ENCODE measurements at places on chromosomes 2 and 18.
A peak's percentile ranks its signal among the peaks of the same experiment; 100 is the strongest.

DNA sequence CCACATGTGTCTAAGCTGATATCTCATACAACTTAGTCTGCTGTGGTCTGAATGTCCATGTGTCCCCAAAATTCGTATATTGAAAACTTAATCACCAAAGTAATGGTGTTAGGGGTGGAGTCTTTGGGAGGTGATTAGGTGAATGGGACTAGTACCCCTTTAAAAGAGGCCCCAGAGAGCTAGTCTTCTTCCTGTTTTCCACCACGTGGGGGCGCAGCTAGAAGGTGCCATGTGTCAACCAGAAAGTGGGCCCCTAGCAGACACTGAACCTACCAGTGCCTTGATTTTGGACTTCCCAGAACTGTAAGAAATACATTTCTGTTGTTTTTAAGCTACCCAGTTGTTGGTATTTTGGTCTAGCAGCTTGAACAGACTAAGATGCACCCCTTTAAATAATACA, 86.6 kb downstream of the ASB1 start:
- H3K4me1 ChIP-seq: peaks cover 5% of the 10 kb centered on the region
- H3K27ac ChIP-seq: no peak overlapping the region
- H3K27me3 ChIP-seq: no peaks in the 10 kb centered on the region

DNA sequence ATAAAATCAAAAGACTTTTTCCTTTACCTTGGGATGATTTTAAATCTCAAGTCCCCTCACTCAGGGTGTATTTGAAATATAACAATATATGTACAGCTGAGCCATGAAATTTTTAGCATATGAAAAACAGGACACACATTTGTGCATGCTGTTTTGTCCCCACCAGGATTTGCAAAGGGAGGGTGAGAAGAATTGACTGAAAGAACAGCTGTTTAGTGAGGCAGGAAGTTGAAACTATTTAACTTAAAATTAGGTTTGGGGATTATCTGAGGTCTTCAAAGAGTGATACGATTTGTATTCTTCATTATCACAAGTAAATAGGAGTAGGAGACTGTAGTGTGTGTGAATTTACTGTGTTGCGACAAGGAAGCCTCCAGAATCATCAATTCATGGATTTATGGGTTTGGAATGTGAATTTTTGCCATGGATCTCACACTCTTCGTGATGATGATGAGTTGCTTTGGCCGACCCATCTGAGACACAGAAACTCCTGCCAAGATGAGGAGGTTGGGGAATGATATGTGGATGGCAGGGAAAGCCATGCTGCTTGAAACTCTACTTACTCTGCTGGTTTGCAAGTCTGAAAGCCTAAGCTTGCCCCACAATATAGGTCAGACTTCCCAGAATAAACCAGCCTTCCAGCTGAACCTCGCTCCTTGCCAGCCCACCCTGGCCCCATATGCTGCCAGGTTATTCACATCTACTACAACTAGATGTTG, 31.0 kb upstream of the SPATS2L start:
- no peak overlapping the region for H3K4me3 ChIP-seq
- no peaks in the 10 kb centered on the region for H3K36me3 ChIP-seq
- no peak overlapping the region for H3K27ac ChIP-seq
- no peaks in the 10 kb centered on the region for H3K4me1 ChIP-seq
- no peaks in the 10 kb centered on the region for H3K27me3 ChIP-seq

DNA sequence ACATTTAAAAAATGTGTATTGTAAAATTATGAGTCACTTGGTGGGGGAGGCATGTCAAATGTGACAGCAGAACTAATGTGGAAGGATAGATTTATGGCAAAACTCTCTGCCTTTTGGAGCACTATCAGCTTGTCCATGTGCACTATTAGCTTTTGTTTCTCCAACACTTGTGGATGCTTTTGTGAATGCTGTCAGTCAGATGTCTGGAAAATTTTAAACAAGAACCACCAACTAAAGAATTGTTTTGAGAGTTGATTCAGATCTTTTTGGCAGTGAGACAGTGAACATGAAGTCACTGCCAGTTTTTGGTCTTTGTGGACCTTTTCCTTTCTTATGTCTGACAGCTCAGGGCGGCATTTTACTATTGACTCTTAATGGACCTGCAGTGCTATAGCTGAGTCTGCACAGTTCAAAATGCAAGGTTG, 72.4 kb downstream of the KIAA1328 start:
- no peak overlapping the region for H3K27ac ChIP-seq
- DNase-seq: no peak
- H3K27me3 ChIP-seq: no peaks in the 10 kb centered on the region
- no peaks in the 10 kb centered on the region for H3K36me3 ChIP-seq
- H3K4me3 ChIP-seq: no peak overlapping the region
- H3K4me1 ChIP-seq: no peaks in the 10 kb centered on the region

GRCh38 chr2:151520976-151521375, 111.3 kb downstream of the RIF1 start:
- no peak overlapping the region for H3K27ac ChIP-seq
- no peaks in the 10 kb centered on the region for H3K4me1 ChIP-seq
- no peak for DNase-seq
- H3K4me3 ChIP-seq: no peak overlapping the region
- H3K27me3 ChIP-seq: no peaks in the 10 kb centered on the region

DNA sequence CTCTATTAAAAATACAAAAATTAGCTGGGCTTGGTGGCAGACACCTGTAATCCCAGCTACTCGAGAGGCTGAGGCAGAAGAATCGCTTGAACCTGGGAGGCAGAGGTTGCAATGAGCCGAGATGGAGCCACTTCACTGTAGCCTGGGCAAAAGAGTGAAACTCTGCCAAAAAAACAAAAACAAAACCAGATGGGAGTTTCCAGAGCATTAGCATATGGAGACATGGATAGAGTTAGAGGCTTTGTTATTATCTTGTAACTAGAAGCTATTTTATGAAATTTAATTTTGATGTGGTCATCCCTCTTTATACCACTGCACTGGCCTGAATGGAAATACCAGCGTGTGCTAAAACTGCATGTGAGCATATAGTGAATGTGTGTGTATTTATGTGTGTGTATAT, 58.9 kb downstream of the TRAPPC8 start:
- no peaks in the 10 kb centered on the region for H3K27me3 ChIP-seq
- H3K36me3 ChIP-seq: peaks cover 12% of the 10 kb centered on the region
- H3K4me3 ChIP-seq: no peak overlapping the region
- H3K27ac ChIP-seq: no peak overlapping the region
- H3K4me1 ChIP-seq: no peaks in the 10 kb centered on the region
- no peak for DNase-seq

DNA sequence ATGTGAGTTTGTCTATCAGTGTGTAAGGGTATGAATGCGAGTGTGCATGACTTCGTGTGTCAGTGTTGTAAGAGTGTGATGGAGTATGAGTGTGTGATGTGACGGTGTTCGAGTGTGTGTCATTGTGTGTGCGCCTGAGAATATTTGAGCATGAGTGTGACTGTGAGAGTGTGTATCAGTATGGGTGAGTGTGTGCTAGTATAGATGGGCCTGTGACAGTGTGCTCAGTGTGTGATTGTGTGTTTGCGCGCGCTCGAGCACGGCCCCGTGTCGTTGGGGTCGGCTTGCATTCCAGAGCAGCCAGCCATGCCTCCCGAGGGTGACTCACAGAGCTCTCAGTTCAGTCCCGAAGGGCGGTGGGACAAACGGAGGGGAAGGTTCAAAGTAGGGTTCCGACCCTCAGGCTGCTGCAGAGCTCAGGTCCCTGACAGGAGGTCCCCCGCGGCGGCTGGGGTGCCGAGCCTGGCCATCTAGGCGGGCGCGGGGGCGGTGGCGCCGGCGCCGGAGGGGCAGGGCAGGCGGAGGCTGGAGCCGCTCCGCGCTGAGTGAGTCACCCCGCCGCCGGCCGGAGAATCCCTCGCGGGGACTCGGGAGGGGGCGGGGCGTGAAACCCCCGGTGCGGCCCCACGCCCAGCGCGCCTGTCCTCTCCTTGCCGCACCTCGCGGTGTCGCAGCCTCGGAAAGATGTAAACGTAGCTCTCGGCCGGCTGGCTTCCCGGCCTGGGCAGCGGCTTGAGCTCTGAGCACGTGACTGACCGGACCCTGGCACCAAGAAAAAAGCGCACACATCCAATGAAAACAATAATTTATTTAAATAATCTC, 3.8 kb downstream of the DLX2 start:
- no peaks in the 10 kb centered on the region for H3K36me3 ChIP-seq
- peak overlapping the region; percentile 55 for H3K4me3 ChIP-seq
- H3K27ac ChIP-seq: peak overlapping the region; percentile 47
- H3K4me1 ChIP-seq: peaks cover 62% of the 10 kb centered on the region
- DNase-seq: peak; percentile 65

- peaks cover 77% of the 10 kb centered on the region for H3K27me3 ChIP-seq
- H3K4me1 ChIP-seq: peaks cover 26% of the 10 kb centered on the region
- H3K36me3 ChIP-seq: no peaks in the 10 kb centered on the region
- H3K27ac ChIP-seq: no peak within 1 kb of the TSS
- peak; percentile 37 for DNase-seq
These were observed at the start of gene OSR1 for GRCh38 chr2:19358242-19359020. OSR1 (minus strand) TSS chr2:19358623; CDS start chr2:19353805, 4,818 bp downstream.

- DNase-seq: no peak
- H3K27me3 ChIP-seq: no peaks in the 10 kb centered on the region
- no peaks in the 10 kb centered on the region for H3K36me3 ChIP-seq
- no peak overlapping the region for H3K4me3 ChIP-seq
- no peaks in the 10 kb centered on the region for H3K4me1 ChIP-seq
These were observed 79.8 kb upstream of the RNF152 start for GRCh38 chr18:61972389-61973264.

DNA sequence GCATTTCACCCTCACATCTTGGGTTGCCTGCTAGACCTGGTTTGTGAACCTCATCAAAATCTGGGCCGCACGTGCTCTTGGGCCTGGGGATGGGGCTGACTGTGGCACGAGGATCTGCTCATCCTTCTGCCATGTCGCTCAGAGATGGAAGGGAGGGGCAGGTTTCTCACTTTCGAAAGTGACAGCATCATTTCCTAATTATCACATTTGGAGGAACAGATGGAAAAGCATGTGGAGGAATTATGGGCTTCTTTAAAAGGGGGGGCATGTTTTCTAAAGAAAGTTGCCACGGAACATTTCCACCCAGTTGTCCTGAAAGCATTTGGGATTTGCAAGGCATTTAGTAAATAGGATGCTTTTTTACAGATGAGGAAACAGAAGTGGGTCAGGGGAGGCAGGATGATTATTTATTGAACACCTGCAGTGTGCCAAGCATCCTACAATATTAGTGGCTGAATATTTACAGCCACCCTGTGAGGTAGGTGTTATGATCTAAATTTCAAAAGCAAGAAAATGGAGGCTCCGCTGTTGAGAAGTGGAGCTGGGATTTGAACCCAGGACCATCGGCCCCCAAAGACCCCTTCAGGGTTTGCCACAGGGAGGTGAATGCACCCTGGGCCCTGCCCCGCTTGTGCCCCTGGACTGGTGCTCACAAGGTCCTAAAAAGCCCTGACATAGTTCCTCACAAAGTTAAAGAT, 104.2 kb upstream of the MYCN start:
- H3K27me3 ChIP-seq: no peaks in the 10 kb centered on the region
- H3K4me3 ChIP-seq: no peak overlapping the region
- DNase-seq: no peak
- H3K27ac ChIP-seq: no peak overlapping the region
- H3K4me1 ChIP-seq: no peaks in the 10 kb centered on the region
- H3K36me3 ChIP-seq: no peaks in the 10 kb centered on the region

GRCh38 chr2:170587922-170588321, 127.2 kb upstream of the SP5 start:
- no peaks in the 10 kb centered on the region for H3K36me3 ChIP-seq
- no peaks in the 10 kb centered on the region for H3K4me1 ChIP-seq
- H3K27me3 ChIP-seq: no peaks in the 10 kb centered on the region
- H3K4me3 ChIP-seq: no peak overlapping the region
- no peak overlapping the region for H3K27ac ChIP-seq

GRCh38 chr18:6639305-6639704, 90.2 kb upstream of the ARHGAP28 start:
- no peak overlapping the region for H3K27ac ChIP-seq
- no peak overlapping the region for H3K4me3 ChIP-seq
- DNase-seq: no peak
- no peaks in the 10 kb centered on the region for H3K36me3 ChIP-seq
- no peaks in the 10 kb centered on the region for H3K4me1 ChIP-seq
- H3K27me3 ChIP-seq: no peaks in the 10 kb centered on the region

GRCh38 chr2:121479882-121480522, 50.7 kb upstream of the RNU4ATAC start:
- DNase-seq: peak; percentile 65
- no peak overlapping the region for H3K4me3 ChIP-seq
- H3K4me1 ChIP-seq: peaks cover 59% of the 10 kb centered on the region
- H3K36me3 ChIP-seq: no peaks in the 10 kb centered on the region

GRCh38 chr2:222352981-222353380, 54.2 kb upstream of the PAX3 start:
- no peaks in the 10 kb centered on the region for H3K36me3 ChIP-seq
- no peaks in the 10 kb centered on the region for H3K4me1 ChIP-seq
- H3K27me3 ChIP-seq: no peaks in the 10 kb centered on the region
- H3K4me3 ChIP-seq: no peak overlapping the region

GRCh38 chr2:129796225-129796624, 183.2 kb upstream of the RAB6C start:
- no peak for DNase-seq
- no peaks in the 10 kb centered on the region for H3K36me3 ChIP-seq
- H3K27ac ChIP-seq: no peak overlapping the region
- no peaks in the 10 kb centered on the region for H3K4me1 ChIP-seq
- H3K27me3 ChIP-seq: no peaks in the 10 kb centered on the region

GRCh38 chr2:104290566-104290891, 563.4 kb upstream of the POU3F3 start:
- no peak overlapping the region for H3K27ac ChIP-seq
- H3K4me3 ChIP-seq: no peak overlapping the region
- H3K4me1 ChIP-seq: no peaks in the 10 kb centered on the region
- no peak for DNase-seq

DNA sequence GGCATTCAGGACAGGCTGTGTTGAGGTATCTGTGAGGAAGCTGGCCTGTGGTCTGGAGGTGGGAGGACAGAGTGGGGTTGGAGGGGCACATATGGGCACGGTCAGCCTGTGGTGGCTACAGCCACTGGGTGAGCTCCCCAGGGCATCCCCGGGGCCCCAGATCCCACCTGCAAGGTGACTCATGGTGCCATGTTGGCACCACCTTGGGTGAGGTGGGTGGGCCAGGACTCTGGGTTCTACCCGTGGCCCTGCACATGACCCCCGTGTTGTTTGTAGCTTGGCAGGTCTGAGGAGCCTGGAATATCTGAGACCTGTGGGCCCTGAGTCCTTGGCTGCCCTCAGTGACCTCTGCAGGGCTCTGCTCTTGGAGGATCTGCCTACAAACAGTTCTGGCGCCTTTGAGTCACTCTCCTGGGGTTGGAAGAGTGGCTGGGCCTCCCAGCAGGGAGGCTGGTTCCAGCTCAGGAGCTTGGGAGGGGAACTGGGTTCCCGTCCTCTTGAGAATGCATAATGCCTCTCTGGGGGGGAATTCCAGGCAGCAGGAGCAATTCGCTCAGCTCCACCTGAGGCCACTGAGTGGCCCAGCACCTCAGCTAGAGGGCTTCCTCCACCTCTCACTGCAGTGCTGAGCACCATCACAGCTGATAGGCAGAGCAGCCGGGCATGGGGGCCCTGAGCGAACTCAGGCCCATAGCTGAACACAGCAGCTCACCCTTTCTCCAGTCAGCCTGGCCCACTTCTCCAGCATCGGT, 105.1 kb downstream of the DYSF start:
- H3K4me3 ChIP-seq: no peak overlapping the region
- H3K36me3 ChIP-seq: no peaks in the 10 kb centered on the region
- peaks cover 4% of the 10 kb centered on the region for H3K4me1 ChIP-seq
- no peaks in the 10 kb centered on the region for H3K27me3 ChIP-seq
- no peak for DNase-seq
- H3K27ac ChIP-seq: no peak overlapping the region
